ENCODE measurements at places on chromosomes 4 and X.

DNA sequence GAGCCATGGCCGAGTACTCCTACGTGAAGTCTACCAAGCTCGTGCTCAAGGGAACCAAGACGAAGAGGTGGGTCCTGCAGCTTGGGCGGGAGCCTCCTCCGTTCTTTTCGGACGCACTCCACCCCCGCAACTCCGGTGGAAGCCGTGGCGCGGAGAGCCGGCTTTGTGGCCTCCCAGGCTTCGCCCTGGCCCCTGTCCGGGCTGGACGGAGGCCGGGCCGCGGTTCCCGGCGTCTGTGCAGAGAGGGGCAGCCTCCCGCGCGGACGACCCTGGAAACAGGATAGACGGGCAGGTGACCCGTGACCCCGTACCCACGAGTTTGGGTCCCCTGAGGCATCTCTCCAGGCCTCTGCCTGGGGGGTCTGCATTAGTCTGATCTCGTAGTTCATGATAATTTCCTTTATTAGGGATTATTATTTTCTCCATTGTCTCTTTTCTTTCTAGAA lies 356 bp downstream of the FRG1 start:
- DNase-seq, result no peak

- no peak for DNase-seq
These were observed 837 bp downstream of the CITED1 start for GRCh38 chrX:72304877-72305276.

GRCh38 chr4:36278789-36279188 lies 2.6 kb upstream of the DTHD1 start:
- no peak for DNase-seq

DNA sequence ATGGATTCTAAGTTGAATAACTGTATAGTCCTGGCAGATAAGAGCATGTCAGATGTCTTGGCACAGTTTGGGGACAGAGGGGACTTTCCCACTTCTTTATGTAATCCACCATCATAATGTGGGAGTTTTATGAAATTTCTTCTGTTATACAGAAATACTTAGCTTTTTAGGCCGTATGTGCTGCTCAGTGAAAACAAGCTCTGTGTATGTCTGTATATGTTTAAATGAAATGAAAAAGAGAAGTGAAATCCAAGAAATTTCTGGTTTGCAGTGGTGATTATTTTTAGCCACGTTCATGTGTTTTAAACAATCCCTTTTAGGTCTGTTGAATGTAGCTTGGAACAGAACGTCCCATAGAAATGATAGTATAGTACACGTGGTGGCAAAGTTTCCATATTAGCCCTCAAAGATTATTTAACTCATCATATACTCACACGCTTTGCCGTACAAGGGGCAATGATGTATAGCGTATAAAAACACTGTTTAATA lies 41.0 kb downstream of the GAB1 start:
- no peak for DNase-seq

DNA sequence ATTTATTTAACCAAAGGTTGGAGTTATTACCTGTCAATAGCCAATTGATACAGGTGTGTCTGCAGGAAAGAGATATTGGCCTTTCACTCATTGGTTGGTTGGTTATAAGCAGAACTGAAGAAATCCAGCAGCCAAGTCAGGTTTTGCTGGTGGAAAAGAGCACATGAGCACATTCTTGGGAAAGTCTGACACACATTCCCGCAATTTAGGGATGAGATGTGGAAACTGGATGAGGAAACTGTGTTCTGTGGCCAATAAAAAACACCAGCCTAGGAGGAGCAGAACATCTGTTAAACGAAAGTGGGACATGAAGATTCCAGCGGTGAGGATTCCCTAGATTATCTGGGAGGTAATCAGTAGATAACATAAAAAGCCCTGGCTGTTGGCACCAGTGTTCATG lies 567.4 kb upstream of the CPEB2 start:
- DNase-seq, result no peak

- DNase-seq, result no peak
These were observed 5.9 kb upstream of the HPGD start for GRCh38 chr4:174528226-174528625.

GRCh38 chr4:183995570-183995969 lies 90.5 kb downstream of the STOX2 start:
- no peak for DNase-seq
